Hematopoietic multipotent progenitor cell treated with erythropoietin and hydrocortisone succinate and interleukin-3 and kit ligand, for 8 days (in vitro differentiated cells): ENCODE measurements at places on chromosomes 1 and 21.

DNA sequence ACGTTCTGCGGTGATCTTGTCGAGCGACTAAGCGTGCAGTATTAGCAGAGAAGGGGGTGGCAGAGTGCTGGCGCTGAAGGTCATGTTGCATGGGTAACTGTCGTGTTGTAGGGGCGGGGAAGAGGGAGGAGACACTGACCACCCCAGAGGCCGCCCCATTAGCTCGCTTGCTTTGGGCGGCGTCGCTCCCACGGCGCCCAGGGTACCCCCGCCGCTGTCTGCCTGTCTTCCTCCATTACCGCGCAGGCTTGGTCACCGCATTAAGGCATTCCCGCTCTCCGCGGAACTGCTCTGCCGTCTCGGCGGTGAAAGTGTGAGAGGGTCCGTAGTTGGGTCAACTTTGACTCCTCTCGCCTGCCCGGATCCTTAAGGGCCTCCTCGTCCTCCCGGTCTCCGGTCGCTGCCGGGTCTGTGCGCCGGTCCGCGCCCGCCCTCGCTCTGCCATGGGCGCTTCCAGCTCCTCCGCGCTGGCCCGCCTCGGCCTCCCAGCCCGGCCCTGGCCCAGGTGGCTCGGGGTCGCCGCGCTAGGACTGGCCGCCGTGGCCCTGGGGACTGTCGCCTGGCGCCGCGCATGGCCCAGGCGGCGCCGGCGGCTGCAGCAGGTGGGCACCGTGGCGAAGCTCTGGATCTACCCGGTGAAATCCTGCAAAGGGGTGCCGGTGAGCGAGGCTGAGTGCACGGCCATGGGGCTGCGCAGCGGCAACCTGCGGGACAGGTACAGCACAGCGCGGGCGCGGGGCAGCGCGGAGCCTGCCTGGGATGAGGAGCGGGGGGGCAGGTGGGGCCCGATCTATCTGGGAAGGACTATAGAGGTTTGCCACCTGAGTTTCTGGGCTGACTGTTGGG, at the start of gene MTARC2:
MTARC2 (plus strand) TSS at position 234 of the 846 bp plus-strand sequence; CDS start at position 444, 210 bp downstream.
- DNase-seq = peak; percentile 21

DNA sequence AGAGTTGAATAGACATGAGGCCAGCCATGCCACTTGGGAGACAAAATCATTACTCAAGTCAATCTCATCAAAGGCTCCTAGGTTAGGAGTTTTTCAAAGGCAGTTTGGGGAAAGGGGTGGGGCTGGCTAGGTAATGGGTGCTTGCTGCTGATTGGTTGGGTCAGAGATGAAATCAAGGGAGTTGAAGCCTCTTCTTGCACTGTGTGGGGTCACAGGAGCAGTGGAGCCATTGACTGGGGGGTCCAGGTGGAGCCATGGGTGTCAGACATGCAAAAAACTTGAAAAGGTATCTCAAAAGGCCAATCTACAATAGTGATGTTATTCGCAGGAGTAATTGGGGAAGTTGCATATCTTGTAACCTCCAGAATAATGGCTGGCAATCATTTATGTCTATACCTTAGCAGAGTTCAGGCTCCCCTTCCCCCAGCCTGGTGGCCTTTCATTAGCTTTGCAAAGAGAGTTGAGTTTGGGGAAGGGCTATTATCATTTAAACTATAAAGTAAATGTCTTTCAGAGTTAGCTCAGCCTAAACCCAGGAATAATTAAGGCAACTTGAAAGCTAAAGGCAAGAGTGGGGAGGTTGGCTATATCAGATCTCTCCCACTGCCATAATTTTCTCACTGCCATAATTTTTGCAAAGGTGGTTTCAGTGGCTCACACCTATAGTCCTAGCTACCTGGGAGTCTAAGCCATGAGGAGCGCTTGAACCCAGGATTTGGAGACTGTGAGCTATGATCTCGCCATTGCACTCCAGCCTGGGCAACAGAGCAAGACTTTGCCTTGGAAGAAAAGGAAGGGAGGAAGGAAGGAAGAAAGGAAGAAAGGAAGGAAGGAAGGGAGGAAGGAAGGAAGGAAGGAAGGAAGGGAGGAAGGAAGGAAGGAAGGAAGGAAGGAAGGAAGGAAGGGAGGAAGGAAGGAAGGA, 7.8 kb upstream of the PINK1 start:
- no peak for DNase-seq

GRCh38 chr1:200299571-200299970, 110.3 kb downstream of the ZNF281 start:
- no peak for DNase-seq

DNA sequence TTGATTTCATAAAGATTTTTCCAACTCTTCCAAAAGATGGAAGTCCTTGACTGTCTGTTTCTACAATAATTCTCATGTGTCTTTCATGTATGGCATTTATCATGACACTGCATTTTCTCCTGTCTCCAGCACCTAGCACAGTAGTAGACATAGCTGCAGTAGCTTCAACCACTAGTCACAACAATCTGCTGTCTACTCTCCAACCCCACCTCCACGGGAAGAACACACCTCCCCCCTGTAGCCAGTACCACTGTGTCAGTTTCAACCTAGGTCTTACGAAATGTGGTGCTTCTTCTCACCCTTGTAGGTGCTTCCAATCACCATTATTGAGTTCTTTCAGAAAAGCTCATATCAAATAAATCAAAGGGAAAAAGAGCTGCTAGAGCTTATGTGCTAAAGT, 425.1 kb upstream of the ADAMTS5 start:
- DNase-seq = no peak

- DNase-seq = no peak
Observed at GRCh38 chr1:92346866-92347640, 48.2 kb downstream of the RPAP2 start.

DNA sequence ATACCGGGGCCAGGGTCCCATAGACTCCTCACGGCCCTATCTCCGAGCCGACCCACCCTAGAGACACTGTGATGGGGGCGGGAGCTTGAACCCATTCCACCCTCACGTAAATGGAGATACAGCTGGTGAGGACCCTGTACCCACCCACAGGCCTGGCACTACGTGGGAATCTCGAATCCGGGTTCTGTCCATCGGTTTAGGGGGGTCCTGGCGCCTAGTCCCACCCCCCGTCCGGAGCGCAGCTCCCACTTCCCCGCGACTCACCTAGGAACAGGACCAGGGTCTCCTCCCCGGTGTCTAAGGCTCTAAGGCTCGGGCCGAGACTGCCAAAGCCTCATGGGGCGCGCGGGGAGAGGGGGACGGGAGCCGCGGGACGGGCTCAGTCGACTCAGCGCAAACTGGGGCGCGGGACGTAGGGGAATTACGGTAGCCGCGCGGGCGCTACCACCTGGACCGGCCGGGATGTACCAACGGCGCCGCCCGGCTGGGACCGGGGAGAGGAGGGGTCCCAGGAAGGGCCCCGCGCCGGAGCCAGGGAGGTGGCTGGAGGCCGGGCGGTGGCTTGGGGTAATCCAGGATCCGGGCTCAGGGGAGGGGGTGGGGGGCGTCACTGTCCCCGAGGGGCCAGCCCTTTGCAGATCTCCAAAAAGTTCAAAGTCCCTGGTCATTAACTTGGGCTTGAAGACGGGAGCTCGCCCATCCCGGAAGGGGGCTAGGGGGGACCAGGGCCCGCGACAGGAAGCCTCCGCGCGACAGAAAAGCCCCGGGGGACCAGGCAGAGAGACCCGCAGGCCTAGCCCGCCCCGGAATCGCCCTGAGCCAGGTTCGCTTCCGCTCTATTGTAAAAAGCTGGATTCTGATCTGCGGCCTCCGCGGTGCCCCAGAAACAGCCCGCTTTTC, 1.0 kb downstream of the PLEKHG5 start:
- DNase-seq = peak; percentile 41

GRCh38 chr1:106986603-106987002, 69.9 kb upstream of the PRMT6 start:
- DNase-seq = no peak

DNA sequence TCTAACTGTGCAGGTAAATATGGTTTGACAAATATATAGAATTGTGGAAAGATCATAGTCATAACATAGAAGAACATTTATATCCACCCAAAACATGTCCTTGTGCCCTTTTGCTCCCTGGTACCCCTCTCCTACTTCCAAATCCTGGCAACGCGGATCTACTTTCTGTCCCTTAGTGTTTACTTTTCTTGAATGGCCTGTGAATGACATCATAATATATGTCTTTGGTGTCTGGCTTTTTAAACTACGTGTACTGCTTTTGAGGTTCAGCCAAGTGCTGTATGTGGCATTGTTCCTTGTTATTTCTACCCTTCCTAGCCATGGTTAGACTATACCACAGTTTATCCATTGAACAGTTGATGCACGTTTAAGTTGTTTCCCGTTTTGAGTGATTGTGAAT, 155.6 kb downstream of the SDCCAG8 start:
- DNase-seq = no peak

DNA sequence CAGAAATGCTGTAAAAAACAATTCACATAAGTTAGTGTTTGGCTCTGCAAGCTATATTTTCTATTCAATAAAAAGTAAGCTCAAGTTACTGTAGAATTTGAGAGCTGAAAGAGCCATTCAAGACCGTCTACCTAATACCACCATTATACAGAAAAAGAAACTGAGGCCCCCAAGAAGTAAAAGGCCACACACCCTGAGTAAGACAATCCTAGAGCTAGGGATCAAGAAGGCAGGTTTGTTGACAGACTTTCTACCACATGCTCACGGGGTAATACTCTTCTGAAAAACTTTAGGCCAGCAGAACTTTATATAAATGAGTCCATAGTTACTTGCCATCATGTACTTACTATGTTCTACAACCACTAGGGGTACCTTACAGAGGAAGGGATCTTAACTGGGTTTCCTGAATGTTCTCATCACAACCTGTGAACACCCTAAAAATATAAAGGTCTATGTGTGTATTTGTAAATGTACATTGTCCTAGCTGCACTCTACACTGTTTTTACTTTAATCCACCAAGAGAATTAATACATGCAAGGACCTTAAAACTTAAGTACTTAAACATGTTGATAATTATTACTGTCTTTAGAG, 2.7 kb downstream of the PSMG1 start:
- DNase-seq = peak; percentile 53

DNA sequence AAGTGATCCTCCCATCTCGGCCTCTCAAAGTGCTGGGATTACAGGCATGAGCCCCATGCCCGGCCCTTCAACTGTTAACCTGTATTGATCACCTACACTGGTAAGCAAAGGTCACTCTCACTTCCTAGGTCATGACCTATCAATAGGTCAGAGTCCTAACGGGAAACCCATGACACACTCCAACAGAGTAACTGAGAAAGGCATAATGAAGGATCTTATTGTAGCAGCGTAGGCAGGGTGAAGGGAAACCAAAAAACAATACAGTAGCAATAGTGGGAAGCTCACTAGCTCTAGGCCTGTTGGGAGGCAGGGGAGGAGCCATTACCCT, 19.5 kb upstream of the IFNAR1 start:
- DNase-seq = no peak
